T-helper 1 cell (primary cell): ENCODE measurements at places on chromosomes 12 and 14.

DNA sequence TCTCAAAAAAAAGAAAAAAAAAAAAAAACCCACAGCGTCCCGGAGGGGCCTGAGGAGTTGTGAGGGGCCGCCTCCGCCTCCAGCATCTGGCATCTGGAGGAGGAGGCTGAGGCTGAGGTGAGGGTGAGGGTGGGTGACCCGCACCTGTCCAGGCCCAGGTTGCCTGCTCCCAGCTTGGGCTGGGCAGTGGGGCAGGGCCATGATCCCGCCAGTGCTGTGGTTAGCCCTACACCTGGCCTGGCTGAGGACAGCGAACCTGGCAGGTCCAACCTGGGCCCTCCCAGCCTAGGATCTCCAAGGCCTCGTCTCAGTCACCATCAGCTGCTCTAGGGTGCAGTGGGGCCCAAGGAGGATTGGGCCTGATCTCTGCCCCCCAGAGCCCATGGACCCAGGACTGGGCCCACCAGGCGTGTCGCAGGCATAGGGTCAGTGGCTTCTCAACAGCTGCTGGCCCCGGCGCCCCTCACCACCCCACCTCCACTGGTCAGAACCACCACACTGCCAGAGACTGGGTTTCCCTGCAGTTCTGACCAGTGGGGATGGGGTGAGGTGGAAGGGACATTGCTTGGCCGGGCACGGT, 36.3 kb upstream of the RCOR1 start:
- DNase-seq = no peak

DNA sequence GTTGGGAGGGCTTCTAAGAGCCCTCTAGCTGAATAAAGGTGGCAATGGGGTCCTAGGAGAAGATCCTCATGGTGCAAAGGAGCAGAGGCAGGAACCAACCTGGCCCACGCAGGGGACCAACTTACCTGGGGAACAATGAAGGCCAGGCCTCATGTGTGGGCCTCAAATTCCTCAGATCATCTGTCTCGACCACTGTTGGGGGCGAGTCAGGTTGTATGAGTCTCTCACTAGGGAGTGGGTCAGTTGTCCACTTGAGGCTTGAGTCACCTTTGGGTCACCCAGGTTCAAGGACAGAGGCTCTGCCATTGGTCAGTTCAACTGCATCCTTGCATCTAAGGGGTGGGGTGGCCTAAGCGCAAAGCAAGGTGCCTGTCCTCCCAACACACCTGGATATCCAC, 43.7 kb upstream of the BDKRB2 start:
- DNase-seq = no peak

DNA sequence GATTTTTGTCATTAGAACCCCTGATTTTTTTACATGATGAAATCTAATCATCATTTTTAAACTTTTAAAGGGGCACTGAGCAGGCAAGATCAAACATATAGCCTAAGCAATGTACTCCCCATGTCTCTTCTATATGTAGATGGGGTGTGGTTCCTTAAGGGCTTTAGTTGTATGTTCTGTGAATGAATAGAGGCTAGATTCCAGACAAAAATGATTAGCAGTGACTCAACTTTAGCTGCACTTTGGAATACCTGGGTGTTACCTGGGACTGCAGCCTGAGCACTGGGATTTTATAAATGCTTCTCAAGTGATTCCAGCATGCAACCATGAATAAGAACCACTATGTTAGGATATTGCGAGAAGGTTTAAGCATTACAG, 256.7 kb upstream of the PLEKHG7 start:
- no peak for DNase-seq

GRCh38 chr12:93127582-93128331, 198.7 kb upstream of the EEA1 start:
- no peak for DNase-seq

DNA sequence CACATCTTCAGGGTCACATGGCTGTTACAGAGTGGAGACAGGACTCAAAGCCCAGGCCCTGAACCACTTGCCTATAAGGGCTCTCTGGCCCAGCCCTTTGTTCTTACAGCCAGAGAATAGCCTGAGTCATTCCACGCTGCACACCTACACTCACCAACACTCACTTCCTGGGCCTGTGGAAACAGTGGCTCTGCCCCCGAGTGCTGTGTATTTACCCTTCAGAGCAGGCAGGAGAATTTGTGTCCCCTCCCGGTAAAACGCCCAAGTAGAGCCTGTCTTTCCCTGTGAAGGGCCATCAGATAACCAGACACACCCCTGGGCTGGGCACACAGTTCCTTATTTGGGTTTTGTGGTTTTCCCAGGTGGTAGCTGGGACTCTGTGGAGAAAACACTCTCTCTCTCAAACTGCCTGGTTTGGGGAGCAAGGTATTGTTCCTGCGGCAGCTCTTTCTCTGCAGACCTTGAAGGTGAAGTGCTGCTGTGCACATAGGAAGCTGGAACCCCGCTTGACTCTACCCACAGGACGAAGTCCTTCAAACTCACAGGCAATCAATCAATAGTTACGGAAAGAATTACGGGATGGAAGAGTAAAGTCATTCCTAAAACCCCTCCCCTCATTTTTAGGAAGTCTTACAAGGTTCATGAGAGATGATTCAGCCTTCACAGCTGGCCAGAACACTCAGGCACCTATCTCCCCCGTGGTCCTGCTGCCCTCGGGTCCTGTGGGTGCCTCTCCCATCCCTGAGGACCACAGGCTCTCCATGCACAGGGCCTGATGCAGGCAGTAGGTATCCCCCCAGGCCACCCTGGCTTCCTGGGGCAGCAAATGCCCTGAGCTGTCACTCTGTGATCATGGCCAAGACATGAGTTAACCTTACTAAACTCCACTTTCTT, 20.3 kb downstream of the FIGNL2 start:
- no peak for DNase-seq

DNA sequence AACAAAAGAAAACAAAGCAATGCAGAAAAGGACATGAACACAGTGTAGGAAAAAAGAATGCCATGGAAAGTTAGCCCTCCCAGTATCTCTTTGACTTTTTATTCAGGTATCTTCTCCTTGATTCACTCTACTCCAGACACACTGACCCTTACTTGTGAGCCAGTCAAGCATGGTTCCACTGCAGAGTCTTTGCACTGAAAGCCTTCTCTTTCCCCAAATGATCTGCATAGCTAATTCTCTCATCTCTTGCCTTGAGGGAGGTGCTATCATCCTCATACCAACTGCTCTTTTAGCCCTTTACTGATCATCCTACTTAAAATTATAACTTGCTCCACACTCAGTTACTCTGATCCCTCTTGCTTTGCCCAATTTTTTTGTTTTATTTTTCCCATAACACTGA, 101.2 kb upstream of the SLC16A7 start:
- DNase-seq = no peak

DNA sequence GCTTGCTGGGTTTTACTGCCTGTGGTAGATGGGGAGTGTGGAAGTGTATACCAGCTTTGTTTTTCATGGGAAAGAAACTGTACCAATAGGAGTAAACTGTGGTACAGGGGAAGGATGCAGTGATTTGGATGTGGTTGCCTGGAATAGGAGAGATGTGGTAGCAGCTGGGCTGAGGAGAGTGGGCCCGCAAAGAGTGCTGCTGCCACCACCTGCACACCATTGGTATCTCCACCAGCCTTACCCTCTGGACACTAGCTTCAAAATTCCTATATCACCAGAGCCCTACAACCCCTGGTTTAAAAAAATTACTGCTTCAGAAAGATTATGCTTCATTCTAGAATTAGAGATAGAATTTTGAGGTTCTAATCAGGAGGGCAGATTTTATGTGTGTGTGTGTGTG, 53.6 kb downstream of the AKAP6 start:
- DNase-seq = no peak

DNA sequence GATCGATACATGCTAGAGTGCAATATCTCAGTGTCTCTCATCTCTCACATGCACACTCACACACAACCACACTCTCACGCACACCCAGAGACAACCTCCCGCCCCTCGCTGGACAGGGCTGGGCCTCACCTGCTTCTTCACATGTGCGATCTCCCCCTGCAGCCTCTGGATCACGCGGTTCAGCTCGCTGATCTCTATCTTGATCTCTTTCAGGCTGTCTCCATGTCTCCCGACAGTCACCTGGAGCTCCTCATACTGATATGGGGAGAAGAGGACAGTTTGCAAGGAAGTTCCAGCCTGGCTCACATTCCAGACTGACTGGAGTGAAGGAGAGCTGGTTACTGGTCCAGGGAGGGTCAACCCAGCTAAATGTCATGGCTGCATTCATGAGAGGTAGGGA, 4.4 kb downstream of the KRT2 start:
- no peak for DNase-seq

- DNase-seq = no peak
These were observed 38.2 kb downstream of the RAD52 start for GRCh38 chr12:911191-911826.

DNA sequence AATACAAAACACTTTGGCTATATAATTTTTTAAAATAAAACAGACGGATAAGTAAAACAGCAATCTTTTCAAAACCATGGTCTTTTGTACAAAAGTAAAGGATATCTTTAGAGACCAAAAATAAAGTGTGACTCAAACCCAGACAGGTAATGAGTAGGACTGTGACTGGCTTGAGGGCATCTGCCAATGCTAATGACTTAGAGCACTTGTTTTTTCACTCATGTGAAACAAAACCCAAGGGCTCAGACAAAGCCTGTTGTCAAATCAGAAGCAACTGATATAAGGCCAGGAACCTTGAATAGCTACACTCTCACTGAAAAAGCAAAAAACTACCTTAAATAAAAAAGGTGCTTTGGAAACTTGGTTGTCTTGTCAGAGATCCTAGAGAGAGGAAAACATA, 357.4 kb downstream of the TMEM117 start:
- no peak for DNase-seq

GRCh38 chr14:67191768-67192290, 2.6 kb downstream of the GARIN2 start:
- no peak for DNase-seq

DNA sequence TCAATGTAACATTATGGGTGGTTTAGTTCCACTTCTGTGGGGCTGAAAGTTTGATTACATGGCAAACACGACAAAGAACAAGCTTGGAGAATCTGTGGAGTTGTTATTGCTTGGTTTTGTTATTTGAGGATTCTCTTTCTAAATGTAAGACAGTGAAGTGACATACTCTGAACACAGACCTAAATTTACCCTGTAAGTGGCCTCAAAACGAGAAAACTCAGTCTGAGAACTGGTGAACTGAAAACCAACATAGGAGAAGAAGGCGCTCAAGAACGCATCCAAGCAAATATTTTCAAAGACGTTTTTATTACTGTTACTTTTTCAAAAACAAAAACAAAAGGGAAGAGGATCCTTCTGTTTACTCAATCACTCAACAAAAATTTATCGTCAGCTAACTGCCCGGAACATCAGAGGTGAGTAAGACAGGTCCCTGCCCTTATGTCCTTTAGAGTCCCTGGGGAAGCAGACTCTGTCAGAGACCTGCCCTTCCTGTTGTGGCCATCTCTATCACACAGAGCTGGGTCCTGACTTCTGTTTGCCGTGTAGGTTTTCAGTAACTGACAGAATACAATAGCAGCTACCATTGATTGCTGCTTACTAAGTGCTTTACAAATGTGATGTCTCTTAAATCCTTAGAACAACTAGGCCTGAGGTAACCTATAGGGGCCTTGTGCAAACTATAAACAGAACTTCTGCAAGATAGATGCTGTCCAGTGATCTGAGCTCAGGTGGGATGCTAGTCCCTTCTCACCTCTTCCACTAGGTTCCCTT, 79.3 kb upstream of the C12orf71 start:
- DNase-seq = no peak

- DNase-seq = no peak
These were observed 6.1 kb upstream of the CNIH1 start for GRCh38 chr14:54447231-54447692.

GRCh38 chr14:95258754-95259593, 60.7 kb downstream of the CLMN start:
- no peak for DNase-seq

- no peak for DNase-seq
These were observed 5.5 kb downstream of the MAP3K12 start for GRCh38 chr12:53493610-53494391.

GRCh38 chr12:63924781-63925180, 80.3 kb downstream of the SRGAP1 start:
- DNase-seq = no peak

GRCh38 chr14:77557391-77557790, 58.8 kb upstream of the ISM2 start:
- DNase-seq = no peak

GRCh38 chr12:120439646-120440247, 1.8 kb downstream of the COX6A1 start:
- DNase-seq = peak; percentile 77

GRCh38 chr14:66070542-66071319, 415.4 kb upstream of the CCDC196 start:
- peak; percentile 66 for DNase-seq

- no peak for DNase-seq
These were observed 70.9 kb downstream of the STXBP6 start for GRCh38 chr14:24978862-24979724.

GRCh38 chr12:66405395-66405794, 103.1 kb downstream of the HELB start:
- DNase-seq = no peak

GRCh38 chr12:123608182-123608581, 6.3 kb downstream of the DDX55 start:
- no peak for DNase-seq

DNA sequence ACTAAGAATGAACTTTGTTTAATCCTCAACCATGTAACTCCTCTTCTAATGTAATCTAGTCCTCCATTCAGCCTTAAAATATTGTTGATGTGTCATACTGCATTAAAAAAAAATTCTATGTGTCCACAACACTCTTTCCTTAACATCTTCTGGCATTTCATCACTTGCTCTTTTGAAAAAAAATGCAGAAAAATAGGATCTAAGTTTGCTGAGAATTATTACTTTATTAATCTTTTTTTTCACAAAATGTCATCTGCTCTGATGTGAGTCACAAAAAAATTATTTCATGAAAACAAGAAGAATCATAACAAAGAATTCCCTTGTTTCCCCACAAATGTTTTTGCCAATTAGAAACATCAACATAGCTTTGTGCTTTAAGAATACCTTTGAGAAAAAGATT, 410.1 kb upstream of the MGAT4C start:
- DNase-seq = no peak
